Fibroblast of pulmonary artery (primary cell): ENCODE measurements at places on chromosomes 13 and 19.

GRCh38 chr13:112983042-112983305 is 14.0 kb downstream of the MCF2L start:
- DNase-seq, result no peak

DNA sequence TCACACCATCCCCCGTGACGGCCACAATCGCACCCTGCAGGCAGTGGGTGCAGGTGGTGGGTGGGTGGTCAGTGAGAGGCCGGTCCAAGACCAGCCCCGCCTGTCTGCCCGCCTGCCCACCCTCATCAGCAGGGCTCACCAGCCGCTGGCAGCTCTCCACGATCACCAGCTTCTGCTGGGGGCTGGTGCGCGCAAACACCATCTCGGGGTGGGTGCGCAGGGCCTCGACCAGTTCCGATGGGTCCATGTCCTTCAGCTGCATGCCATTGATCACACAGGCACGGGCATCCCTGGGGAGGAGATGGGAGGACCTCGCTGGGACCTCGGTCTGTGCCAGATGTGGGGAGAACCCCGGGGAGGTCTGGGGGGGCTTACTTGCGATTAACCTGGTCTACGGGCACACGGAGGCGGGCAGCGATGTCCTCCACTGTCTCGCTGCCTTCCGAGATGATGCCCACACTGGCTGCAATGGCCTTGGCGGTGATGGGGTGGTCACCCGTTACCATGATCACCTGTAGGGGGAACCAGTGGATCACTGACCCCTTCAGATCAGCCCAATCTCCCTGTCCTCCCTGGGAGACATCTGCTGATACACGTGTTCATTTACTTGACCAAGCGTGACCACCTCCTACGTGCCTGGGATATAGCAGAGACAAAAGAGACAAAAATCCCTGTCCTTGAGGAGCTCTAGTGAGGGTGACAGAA is 8.0 kb downstream of the ATP4A start:
- peak; percentile 36 for DNase-seq

GRCh38 chr13:27404680-27405079 is 19.7 kb upstream of the GTF3A start:
- no peak for DNase-seq

- DNase-seq, result no peak
Measured at GRCh38 chr19:28726533-28727479, 486.1 kb downstream of the UQCRFS1 start.

- peak; percentile 32 for DNase-seq
Measured at GRCh38 chr19:14871619-14872230, 14.2 kb downstream of the OR7A17 start.
